ENCODE measurements at places on chromosomes 13 and 19. TPM values are rescaled to one million over a fixed set of nuclear protein-coding genes. Genes with fewer than 3 reads are reported as not detected.

Gene ATP4A
- not detected for total RNA-seq

Gene ADGRE3
- total RNA-seq: 0.34 TPM

Gene HCST
- total RNA-seq: 2.9 TPM

Gene TMEM221
- total RNA-seq: 0.34 TPM

Gene ZNF667
- 7.9 TPM for total RNA-seq

Gene ZNF835
- total RNA-seq: 2.6 TPM

Gene LILRA2
- 5.3 TPM for total RNA-seq

Gene SIGLEC10
- total RNA-seq: not detected

Gene GPR180
- total RNA-seq: 25.8 TPM

Gene MYH14
- 8.8 TPM for total RNA-seq

Gene ZNF784
- total RNA-seq: 1.3 TPM

Gene FXYD5
- total RNA-seq: 43.7 TPM

Gene TRPM4
- total RNA-seq: 10.5 TPM

Gene FXYD7
- 1.1 TPM for total RNA-seq

Gene OR7C2
- total RNA-seq: not detected

Gene LRRC8E
- total RNA-seq: 0.19 TPM

Gene C19orf18
- total RNA-seq: not detected

Gene CAPS
- 4.1 TPM for total RNA-seq

Gene EEF1AKMT1
- total RNA-seq: 8.1 TPM

Gene KLF1
- not detected for total RNA-seq

Gene UHRF1
- 1.2 TPM for total RNA-seq

Gene AKT2
- 95.6 TPM for total RNA-seq

Gene BIVM
- 13.2 TPM for total RNA-seq

Gene ALG5
- 27.1 TPM for total RNA-seq

Gene ADGRE1
- total RNA-seq: not detected

Gene NOP53
- 225 TPM for total RNA-seq

Gene MAP1S
- 23.2 TPM for total RNA-seq

Gene SIAH3
- total RNA-seq: not detected
